ENCODE measurements at places on chromosomes 2 and 18.
A peak's percentile ranks its signal among the peaks of the same experiment; 100 is the strongest.

GRCh38 chr18:62899534-62899933 is 184.2 kb downstream of the PHLPP1 start:
- H3K36me3 ChIP-seq: peaks cover 76% of the 10 kb centered on the region
- H3K27ac ChIP-seq: no peak overlapping the region

GRCh38 chr2:60426341-60426740 is 127.1 kb downstream of the BCL11A start:
- no peak overlapping the region for H3K4me3 ChIP-seq
- H3K36me3 ChIP-seq: no peaks in the 10 kb centered on the region
- H3K27ac ChIP-seq: no peak overlapping the region
- H3K27me3 ChIP-seq: peaks cover 15% of the 10 kb centered on the region
- no peak for DNase-seq
- H3K4me1 ChIP-seq: peaks cover 6% of the 10 kb centered on the region

- H3K4me1 ChIP-seq: no peaks in the 10 kb centered on the region
- DNase-seq: no peak
- no peaks in the 10 kb centered on the region for H3K36me3 ChIP-seq
- no peak overlapping the region for H3K27ac ChIP-seq
- no peaks in the 10 kb centered on the region for H3K27me3 ChIP-seq
Observed at GRCh38 chr2:72330652-72331051, 183.0 kb upstream of the CYP26B1 start.

GRCh38 chr2:129502781-129503180 is 476.7 kb upstream of the RAB6C start:
- no peaks in the 10 kb centered on the region for H3K36me3 ChIP-seq
- H3K27ac ChIP-seq: no peak overlapping the region
- DNase-seq: no peak
- H3K4me3 ChIP-seq: no peak overlapping the region
- H3K27me3 ChIP-seq: peaks cover 10% of the 10 kb centered on the region

GRCh38 chr2:48249631-48250473 is 280.1 kb upstream of the STON1 start:
- H3K36me3 ChIP-seq: no peaks in the 10 kb centered on the region
- no peak overlapping the region for H3K4me3 ChIP-seq
- peaks cover 2% of the 10 kb centered on the region for H3K27me3 ChIP-seq
- peaks cover 10% of the 10 kb centered on the region for H3K4me1 ChIP-seq
- no peak for DNase-seq

DNA sequence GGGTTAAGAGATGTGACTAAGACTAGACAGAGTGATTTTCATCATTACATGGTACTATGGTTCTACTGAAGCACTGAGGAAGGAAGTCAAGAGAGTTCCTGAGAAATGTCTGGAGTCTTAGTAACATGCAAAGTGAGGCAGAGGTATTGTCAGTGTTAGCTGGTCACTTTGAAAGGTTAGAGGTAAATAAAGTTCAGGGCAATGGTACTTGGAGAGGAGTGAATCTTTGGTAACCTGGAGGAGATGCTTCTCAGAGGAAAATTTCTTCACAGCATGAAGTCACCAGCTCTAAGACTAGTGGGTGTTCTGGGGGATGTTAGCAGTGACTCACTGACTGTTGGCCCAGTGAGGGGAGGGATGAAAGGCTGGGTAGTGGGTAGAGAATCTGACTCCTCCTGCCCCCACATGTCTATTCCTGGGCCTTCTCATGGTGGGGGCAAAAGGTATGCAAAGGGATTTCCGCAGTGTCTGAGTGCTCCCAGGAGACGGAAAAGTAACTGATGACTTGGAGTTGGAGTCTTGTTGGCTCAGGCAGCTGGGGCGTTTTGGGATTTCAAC is 23.3 kb upstream of the IL1RN start:
- no peaks in the 10 kb centered on the region for H3K4me1 ChIP-seq
- no peak overlapping the region for H3K27ac ChIP-seq
- no peak for DNase-seq
- no peaks in the 10 kb centered on the region for H3K36me3 ChIP-seq
- peaks cover 30% of the 10 kb centered on the region for H3K27me3 ChIP-seq

- H3K27me3 ChIP-seq: peaks cover 2% of the 10 kb centered on the region
- H3K27ac ChIP-seq: peak overlapping the region; percentile 5
- peaks cover 8% of the 10 kb centered on the region for H3K4me1 ChIP-seq
- DNase-seq: no peak
- no peaks in the 10 kb centered on the region for H3K36me3 ChIP-seq
Observed at GRCh38 chr2:214126135-214126534, 284.7 kb upstream of the VWC2L start.

- no peak for DNase-seq
- H3K4me3 ChIP-seq: no peak overlapping the region
- no peak overlapping the region for H3K27ac ChIP-seq
Observed at GRCh38 chr18:63784787-63785452, 9.7 kb downstream of the SERPINB7 start.

DNA sequence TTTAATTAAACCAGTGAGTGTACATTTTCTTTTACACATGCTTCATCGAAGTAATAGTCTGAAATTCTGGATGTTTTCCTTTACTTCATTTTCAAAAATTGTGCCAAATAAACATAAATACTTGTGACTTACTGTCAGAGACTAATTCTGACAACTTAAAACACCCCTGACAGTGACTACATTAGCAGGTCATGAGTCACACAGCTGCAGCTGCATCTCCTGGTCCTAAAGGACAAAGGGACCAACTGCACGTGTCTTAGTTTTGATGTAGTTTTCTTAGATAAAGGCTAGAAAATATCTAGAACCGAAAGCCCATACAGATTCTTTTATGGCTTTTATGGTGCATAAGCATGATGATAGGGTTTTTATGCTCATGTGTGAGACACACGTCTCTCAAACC is 29.6 kb upstream of the DSC3 start:
- peaks cover 87% of the 10 kb centered on the region for H3K36me3 ChIP-seq
- no peaks in the 10 kb centered on the region for H3K4me1 ChIP-seq
- no peaks in the 10 kb centered on the region for H3K27me3 ChIP-seq

DNA sequence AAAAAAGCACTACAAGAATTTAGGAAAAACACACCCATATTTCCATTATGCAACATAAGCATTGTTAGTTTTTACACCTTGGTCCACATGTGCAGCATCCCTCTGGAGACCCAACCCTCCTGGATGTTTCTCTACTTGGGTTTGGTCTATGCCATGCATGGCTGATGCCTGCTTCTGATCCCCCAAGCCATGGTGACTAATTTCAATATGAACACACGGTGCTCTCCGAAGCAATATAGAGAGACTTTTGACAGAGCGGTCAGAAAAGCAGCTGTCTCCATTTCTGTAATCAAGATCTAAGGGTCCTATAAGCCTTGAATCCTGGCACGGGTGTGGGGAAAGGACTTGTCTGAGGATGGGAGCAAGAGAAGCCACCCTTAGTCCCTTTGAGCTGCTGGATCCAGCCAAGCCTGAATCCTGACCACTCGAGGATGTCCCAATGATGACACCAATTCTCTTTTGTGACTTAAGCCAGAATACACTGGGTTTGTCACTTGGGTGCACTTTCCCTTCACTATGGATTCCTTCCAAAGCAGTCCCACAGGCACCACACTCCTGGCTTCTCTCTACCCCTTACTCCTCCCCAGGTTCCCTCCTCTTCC is 91.5 kb downstream of the ACTR2 start:
- H3K36me3 ChIP-seq: peaks cover 73% of the 10 kb centered on the region
- peaks cover 2% of the 10 kb centered on the region for H3K27me3 ChIP-seq
- no peak for DNase-seq
- H3K27ac ChIP-seq: no peak overlapping the region

GRCh38 chr2:23158306-23158705 is 226.7 kb upstream of the KLHL29 start:
- H3K27ac ChIP-seq: no peak overlapping the region
- no peaks in the 10 kb centered on the region for H3K36me3 ChIP-seq
- no peak overlapping the region for H3K4me3 ChIP-seq
- no peaks in the 10 kb centered on the region for H3K27me3 ChIP-seq
- H3K4me1 ChIP-seq: no peaks in the 10 kb centered on the region

DNA sequence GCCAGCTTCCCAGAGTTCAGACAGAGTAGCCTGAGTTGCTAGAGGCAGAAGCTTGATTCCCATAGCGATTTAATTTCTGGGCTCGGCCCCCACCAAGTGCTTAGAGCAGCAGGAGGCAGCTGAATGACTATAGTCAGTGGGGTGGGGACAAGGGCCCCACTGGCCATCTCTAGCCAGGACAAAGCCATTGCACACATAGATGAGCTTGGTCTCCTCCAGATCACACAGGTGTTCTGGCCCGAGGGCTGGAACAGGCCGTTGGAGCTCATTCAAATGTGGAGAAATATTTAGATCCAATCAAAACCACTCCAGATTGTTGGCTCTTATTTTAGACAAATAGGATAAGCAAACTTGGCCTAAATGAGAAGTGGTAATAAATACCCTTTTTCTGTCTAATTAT is 287.3 kb upstream of the NCKAP5 start:
- no peak for DNase-seq
- peaks cover 4% of the 10 kb centered on the region for H3K36me3 ChIP-seq
- H3K4me1 ChIP-seq: peaks cover 12% of the 10 kb centered on the region
- H3K4me3 ChIP-seq: no peak overlapping the region
- H3K27ac ChIP-seq: no peak overlapping the region
- peaks cover 4% of the 10 kb centered on the region for H3K27me3 ChIP-seq

DNA sequence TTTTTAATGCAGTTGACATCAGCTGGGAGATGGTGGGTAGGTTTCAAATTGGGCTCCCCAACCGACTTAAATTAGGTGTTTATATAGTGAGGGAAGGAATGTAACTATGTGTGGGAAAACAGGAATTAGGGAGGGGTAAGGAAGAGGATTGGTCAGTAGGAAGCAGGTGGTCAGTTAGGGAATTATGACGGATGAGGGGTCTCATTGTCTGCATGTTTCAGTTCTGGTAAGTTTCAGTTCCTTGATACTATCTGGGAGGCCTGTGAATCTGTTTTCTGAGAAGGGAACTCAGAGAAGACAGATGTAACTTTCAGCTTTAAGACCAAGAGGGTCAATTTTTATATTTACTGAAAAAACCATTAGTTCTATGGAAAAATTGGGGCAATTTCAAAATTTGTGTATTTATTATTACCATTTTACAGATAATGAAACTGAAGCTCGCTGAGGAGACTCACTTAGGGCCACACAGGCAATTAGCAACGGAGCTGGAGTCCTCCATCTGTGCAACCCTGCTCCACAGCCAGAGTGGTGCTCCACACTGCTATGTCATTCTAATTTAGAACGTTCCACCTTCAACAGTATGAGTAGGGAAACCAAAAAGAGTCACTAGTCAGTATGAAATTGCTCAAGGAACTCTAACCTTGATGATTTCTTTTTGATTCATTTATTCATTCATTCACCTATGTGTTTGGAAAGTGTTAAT is 36.0 kb upstream of the CCDC195 start:
- H3K27ac ChIP-seq: no peak overlapping the region
- no peaks in the 10 kb centered on the region for H3K27me3 ChIP-seq

DNA sequence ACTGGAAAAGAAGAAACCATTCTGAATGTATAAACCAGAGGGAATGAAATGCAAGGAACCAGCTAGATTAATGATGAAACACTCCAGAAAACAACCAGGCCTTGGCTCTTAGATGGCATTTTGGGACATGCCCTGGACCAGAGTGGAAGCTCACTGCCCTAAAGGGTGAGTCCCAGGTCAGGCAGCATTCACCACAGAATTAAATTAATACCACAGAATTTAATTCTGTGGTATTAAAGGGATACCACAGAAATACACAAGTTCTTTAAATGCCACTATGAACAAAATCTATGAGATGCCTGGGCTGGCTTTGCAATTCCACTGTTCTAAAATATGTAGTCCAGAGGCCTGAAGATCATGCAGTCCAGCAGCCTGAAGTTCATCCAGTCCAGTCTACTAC is 122.3 kb upstream of the KYNU start:
- no peaks in the 10 kb centered on the region for H3K36me3 ChIP-seq
- no peak overlapping the region for H3K27ac ChIP-seq
- H3K27me3 ChIP-seq: peaks cover 3% of the 10 kb centered on the region
- no peak overlapping the region for H3K4me3 ChIP-seq
- no peak for DNase-seq

- DNase-seq: no peak
- H3K27ac ChIP-seq: no peak overlapping the region
- no peaks in the 10 kb centered on the region for H3K36me3 ChIP-seq
Observed at GRCh38 chr2:37526323-37526722, 145.1 kb downstream of the CDC42EP3 start.

GRCh38 chr2:148920559-148920958 is 45.5 kb downstream of the KIF5C start:
- no peaks in the 10 kb centered on the region for H3K4me1 ChIP-seq
- no peaks in the 10 kb centered on the region for H3K27me3 ChIP-seq
- peaks cover 30% of the 10 kb centered on the region for H3K36me3 ChIP-seq

- no peaks in the 10 kb centered on the region for H3K27me3 ChIP-seq
- no peak for DNase-seq
- no peak overlapping the region for H3K4me3 ChIP-seq
- H3K36me3 ChIP-seq: peaks cover 26% of the 10 kb centered on the region
Observed at GRCh38 chr18:8757396-8757997, 52.1 kb downstream of the MTCL1 start.

- H3K27me3 ChIP-seq: no peaks in the 10 kb centered on the region
- H3K4me1 ChIP-seq: peaks cover 54% of the 10 kb centered on the region
Observed at GRCh38 chr2:145563741-145564615, 1044.1 kb upstream of the ZEB2 start.

All from nephron progenitor cell (in vitro differentiated cells).